ENCODE measurements at places on chromosomes 2 and 18.

GRCh38 chr2:100060875-100061274, 81.5 kb downstream of the AFF3 start:
- DNase-seq = no peak

DNA sequence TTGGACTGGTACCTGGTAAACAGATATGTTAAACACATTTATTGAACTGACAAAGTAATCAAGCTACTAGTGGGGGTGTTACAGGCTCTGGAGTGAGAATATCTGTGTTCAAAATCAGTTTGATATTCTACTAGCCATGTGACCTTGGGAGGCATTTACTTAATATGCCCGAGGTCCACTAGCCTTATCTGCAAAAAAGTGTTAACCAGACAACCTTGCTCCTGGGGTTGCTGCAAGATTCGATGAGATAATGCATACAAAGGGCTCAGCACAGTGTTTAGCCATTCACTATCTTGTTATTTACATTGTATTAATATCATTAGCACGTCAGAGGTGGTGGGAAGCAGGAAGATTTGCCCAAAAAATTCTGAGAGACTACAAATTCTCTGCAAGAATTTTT, 103.3 kb downstream of the CDH2 start:
- DNase-seq = no peak

- no peak for DNase-seq
Measured at GRCh38 chr18:62802523-62802922, 87.2 kb downstream of the PHLPP1 start.

DNA sequence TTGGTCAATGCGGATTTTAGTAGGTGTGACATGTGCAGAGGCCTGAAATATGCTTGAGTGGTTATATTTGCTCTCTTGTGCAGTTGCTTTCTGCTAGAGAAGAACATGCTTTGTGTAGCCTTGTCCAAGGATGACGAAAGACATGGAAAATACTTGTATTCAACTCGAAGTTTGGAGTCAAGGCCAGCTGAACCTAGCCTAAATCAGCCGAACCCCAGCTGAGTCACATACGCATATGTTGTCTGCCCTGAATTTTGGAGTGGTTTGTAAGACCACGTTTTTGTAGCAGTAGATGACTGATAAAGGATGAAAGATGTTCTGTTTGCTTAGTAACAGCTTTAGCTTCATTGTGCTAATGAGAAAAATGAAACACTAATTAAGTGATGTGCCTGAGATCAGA, 22.5 kb upstream of the SPAG16 start:
- DNase-seq = no peak

- no peak for DNase-seq
Measured at GRCh38 chr2:151289972-151290866, 751 bp upstream of the NMI start.

DNA sequence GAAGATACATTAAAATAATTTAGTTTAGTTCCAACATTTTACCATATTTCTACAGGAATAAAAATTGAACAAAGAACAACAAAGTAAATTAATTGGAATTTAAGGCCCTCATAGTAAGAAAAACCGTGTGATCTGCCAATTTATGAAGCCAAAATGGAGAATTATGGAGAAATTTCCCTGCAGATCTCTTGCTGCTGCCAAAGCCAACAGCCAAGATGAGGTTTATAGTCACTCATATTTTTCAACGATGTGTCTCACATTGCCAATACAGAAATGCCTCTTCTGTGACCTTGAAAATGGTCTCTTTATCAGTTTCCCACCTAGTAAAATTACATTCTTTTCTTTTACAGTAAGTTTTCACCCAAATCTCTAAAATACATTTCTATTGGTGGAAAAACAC, 317.2 kb upstream of the FIGN start:
- DNase-seq = no peak

DNA sequence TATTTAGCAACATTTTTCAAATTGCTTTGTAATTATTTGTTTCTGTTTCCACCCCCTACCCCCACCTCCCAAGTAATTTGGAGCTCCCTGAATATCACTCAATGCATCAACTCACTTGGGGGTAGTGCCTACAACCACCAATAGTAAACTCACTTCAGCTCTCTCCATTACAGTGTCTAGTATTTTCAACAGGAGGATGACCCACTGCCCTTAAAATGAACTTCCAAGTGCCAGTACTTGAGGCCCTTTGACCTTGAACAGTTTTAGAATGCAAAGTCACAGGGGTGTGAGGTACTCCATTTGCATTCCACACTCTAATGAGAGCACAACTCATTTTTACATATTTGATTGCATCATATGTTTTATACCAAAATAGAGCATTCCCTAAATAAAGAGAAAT, 523.0 kb downstream of the ERBB4 start:
- no peak for DNase-seq

DNA sequence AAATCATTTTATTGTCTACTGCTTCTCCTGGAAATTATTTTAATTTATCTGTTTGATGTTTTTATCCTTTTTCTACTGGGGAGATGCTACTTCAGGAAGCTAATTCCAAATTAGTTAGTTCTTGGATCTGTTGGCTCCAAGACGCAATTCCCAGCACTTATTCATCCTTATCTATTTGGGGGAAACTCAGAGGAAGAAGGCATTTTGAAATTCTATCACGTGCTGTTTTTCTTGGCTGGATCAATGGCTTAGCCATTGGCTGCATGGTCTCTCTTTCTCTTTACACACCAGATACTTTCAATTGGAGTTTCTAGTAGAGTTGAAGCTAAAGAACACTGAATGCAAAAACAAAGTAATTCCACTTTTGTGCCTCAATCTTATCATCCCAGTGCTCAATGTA, 98.3 kb downstream of the RAPGEF4 start:
- no peak for DNase-seq

DNA sequence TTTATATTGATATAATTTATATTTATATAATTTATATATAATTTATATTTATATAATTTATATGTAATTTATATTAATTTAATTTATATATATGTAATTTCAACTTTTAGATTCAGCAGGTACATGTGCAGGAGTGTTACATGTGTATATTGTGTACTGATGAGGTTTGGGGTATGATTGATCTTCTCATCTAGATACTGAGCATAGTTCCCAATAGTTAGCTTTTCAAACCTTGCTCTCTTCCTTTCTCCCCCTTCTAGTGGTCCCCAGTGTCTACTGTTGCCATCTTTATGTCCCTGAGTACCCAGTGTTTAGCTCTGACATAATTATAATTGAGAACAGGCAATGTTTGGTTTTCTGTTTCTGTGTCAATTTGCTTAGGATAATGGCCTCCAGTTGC, 1335.3 kb upstream of the CDH2 start:
- DNase-seq = no peak

DNA sequence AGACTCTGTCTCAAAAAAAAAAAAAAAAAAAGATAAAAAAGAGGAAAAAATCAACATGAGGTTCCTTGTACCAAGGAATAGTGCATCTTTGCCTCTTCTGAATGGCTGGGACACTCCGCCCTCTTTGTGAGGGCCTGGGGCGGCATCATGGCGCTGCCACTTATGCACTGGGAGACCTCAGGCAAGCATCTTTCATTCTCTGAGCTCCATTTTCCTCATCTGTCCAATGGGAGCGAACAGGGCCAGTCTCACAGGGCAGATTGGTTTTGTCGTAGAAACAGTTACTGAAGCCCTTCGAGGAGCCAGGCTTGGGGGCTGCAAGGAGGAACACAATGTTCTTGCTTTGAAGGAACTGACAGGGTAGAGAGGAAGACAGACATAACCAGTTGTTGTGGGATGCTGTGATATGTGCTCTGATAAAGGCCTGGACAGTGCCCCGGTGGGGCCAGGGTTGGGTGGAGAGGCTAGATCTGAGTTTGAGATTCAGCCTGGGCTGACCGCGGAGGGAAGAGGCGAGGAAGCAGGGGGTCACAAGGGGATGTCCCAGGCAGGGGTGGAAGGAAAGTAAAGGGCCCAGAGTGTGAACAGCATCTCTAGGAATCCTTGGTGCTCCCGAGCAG, 14.1 kb downstream of the ZFP36L2 start:
- DNase-seq = no peak

- no peak for DNase-seq
Measured at GRCh38 chr18:73638709-73639108, 508.9 kb downstream of the FBXO15 start.

- no peak for DNase-seq
Measured at GRCh38 chr2:29166242-29167039, 51.2 kb downstream of the CLIP4 start.
